ENCODE measurements at places on chromosomes 7 and 10.

- no peak for DNase-seq
Observed at GRCh38 chr7:140901941-140902302, 22.8 kb downstream of the BRAF start.

GRCh38 chr10:78507510-78508160, 474.0 kb downstream of the RPS24 start:
- no peak for DNase-seq

GRCh38 chr10:82543631-82544030, 668.6 kb downstream of the NRG3 start:
- DNase-seq = no peak

DNA sequence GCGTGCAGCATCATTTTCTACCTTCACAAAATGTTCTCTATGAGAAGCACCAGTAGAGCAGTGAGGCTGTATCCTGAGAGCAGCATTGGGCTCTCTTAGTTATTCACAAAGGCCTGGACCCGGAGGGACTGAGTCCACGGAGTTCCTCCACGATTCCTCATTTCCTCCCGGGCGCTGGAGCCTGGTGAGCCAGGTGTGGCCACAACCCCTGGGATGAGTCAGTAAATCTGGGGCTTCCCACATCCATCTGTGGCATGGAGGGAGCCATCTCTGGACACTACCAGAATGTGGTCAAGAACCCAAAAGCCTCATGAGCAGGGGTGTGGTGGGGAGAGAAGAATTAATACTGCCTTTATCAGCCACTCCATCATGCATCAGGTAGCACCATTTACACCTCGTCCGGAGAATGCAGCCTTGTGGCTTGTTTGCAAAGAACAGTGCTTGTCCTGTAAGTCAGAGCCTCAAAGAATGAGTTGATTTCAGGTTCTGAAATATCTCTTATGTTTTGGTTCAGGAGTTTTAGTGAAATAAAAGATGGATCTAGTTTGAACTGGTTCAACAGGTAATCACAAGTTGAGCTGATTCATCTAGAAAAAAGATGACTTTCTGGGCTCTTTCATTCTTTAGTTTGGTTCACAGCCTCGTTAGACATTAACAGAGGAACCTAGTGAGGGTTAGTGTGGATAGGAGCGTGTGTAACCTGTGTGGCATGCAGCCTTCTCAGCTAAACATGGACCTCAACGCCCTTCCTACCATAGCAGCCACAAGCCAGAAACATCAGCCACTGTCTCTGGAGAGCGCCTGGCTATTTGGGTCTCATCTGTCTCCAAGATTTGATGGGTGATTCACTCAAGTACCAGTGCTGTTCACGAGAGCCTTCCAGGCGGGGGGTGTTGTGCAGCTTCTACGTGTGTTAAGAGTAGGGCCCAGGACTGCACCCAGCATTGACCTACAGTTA, 95.2 kb downstream of the WDR37 start:
- DNase-seq = no peak
